ENCODE measurements at places on chromosomes 11 and 22.

- no peak for DNase-seq
Measured at GRCh38 chr11:87322568-87322967, 284.8 kb downstream of the TMEM135 start.

DNA sequence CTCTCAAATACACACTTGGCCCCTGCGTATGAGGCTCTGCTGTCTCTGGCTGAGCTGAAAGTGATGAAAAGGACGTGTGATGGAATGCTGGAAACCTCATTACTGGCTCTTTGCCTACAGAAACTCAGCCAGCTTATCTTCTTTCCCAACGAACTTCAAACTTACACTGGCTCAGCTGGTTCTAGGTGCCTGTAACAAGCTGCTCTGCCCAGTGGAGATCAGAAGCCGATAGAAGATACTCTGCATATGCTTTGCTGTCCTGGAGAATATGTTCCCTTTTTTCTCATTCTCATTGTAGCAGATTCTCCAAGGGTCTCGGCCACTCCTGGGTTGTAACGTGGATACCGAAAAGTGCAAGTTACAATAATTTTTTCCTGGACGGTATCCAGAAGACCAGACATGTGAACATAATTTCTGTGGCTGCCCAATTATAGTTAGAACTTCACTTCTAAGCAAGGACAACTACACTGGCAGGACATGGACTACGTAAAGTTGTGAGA, 405.3 kb upstream of the CCDC90B start:
- DNase-seq = no peak

- no peak for DNase-seq
Measured at GRCh38 chr11:61498767-61499341, 9.7 kb upstream of the LRRC10B start.

GRCh38 chr11:65187146-65187675, 5.5 kb downstream of the CAPN1 start:
- DNase-seq = no peak

- DNase-seq = no peak
Measured at GRCh38 chr11:74319139-74319816, 7.8 kb upstream of the P4HA3 start.

- DNase-seq = no peak
Measured at GRCh38 chr11:27025312-27025955, 15.2 kb upstream of the BBOX1 start.

DNA sequence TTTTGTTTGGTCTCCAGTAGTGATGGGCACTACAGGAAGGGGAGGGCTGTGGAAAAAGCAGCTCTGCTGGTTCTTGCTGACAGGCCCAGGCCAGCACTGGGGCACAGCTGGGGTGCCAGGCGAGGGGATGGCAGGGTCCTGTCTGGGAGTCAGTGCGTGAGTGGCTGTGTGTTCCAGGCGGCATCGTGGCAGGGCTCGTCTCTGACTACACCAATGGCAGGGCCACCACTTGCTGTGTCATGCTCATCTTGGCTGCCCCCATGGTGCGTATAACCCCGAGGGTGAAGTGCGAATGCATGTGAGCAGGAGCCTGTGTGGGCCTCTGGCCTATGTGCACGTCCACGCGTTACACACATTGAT, 20.9 kb downstream of the SLC37A2 start:
- no peak for DNase-seq

DNA sequence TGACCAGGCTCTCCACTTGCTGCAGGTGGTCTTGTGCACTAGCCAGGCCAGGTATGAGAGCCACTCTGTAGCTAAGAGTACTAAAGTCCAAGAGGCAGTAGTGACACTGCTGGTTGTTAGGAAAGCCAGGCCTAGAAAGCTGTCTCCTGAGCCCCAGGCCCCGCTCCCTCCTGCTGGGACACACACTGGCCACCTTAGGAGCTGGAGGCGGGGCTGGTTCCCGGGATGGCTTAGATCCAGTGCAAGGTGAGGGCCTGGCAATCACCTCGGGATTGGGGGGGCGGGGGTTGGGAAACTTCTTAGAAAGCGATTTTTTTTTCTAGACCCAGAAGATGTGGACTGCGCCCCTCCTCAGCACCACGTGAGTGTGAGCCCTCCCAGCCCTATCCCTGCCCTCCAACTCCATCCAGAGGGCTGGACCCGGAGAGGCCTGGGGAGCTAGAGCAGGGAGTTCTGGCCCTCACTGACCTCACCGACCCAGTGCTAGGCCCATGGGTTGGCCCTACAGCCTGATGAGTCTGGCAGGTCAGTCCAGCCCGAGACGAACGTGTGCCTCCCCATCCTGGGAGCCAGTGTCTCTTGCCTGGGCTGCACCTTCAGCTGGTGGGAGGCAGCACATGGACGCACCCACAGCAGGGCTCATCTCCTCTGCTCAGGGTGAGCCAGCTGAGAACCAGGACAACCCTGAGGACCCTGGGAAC, 18.1 kb downstream of the SLC37A2 start:
- no peak for DNase-seq

DNA sequence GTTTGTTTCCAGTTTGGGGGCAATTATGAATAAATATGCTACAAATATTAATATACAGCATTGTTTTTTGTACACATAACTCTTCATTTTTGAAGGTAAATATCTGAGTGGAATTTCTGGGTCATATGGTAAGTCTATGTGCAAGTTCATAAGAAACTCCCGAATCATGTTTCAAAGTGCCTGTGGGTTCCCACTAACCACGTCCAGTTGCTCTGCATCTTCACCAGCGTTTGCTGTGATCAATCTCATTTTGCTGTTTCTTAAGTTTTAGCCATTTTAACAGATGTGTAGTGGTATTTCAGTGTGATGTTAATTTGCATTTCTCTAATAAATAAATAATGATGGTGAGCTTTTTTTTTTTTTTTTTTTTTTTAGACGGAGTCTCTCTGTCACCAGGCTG, 14.2 kb upstream of the CSRP3 start:
- no peak for DNase-seq

GRCh38 chr11:35173011-35173511, 34.1 kb downstream of the CD44 start:
- DNase-seq = no peak

GRCh38 chr22:37552524-37553163, 7.6 kb upstream of the CDC42EP1 start:
- DNase-seq = no peak

DNA sequence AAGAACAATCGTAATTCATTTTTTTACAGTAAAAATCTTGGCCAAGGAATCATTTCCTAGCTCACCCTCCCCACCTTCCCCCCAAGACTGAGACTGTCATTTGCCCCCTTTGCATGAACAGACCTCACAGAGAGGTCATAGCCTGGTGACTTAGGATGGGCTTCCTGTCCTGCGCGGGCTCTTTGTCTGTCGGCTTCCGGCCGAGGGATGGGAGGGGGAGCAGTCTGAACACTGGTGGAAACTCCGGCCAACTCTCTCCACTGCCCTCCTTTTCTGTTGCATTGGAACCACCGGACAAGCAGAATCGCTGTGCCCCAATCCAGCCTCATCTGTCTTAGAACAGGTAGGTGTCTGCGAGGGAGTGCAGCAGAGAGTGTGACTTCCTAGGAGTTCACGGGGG, 41.7 kb downstream of the TEAD1 start:
- DNase-seq = no peak

GRCh38 chr22:33247758-33248157, 189.6 kb upstream of the SYN3 start:
- no peak for DNase-seq

DNA sequence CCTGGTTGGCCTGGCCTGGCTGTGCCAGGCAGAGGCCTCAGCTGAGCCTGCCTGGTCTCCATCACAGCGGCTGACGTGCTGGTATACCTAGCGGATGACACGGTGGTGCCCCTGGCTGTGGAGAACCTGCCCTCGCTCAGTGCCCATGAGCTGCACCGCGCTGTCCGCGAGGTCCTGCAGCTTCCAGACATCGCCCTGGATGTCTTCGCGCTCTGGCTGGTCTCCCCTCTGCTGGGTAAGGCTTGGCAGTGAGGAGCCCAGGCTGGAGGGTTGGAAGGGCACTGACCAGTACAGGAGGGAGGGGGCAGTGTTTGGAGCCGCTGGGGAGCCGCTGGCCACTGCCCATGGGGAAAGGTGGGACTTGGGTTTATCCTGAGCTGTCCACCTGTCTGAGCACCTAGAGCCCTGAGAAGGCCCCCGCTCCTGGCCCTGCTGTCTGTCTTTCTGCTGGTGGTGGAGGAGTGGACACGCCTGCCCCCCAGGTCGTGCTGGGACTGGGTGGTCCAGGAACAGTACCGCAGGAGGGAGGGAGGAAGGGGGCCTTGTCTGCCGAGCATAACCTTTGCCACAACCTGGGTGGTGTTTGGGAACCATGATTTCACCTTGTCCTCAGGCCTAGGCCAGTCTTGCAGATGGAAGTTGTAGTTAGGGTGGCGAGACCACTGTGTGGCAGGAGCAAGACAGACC, 3.0 kb downstream of the FRMD8 start:
- no peak for DNase-seq

DNA sequence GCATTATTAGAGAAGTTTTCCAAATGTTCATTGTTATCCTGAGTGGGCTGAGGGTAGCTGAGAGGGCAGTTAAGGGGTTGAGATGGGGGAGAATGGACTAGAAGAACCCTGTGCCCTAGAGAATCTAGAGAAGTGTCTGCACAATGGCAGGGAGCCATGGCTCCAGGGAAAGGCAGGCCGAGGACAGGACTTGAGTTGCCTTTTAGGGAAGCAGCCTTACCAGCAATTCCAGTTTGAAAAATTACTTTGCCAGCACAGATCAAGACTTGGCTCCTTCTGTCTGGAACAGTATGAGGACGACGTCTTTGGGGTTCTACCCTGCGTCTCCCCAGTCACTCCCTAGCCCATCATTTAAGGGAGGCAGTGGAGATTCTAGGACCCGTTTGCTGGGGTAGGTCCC, 25.7 kb upstream of the MICAL3 start:
- DNase-seq = no peak

GRCh38 chr11:30635401-30635989, 49.3 kb upstream of the MPPED2 start:
- no peak for DNase-seq

GRCh38 chr22:29311464-29312217, 3.9 kb downstream of the RASL10A start:
- DNase-seq = no peak

- no peak for DNase-seq
Measured at GRCh38 chr22:50672041-50672440, 582 bp upstream of the SHANK3 start.

DNA sequence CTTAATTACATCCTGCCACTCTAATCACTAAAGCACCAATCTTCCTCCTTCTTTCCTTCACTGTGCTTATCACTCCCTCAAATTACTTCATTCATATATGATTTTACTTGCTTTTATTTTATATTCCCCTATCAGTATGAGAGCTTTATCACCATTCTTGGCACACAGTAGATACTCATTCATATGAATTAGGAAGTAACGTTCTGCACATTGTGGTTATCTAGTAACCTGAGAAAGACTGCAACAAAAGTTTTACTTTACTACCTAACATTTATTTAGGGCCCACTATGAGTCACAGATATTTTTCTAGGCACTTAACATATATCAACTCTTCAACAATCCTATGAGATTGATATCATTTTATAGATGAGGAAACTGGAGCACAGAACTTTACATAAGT, 1559.9 kb upstream of the TENM4 start:
- DNase-seq = no peak

- no peak for DNase-seq
Measured at GRCh38 chr22:48398181-48398905, 1429.3 kb downstream of the BRD1 start.

DNA sequence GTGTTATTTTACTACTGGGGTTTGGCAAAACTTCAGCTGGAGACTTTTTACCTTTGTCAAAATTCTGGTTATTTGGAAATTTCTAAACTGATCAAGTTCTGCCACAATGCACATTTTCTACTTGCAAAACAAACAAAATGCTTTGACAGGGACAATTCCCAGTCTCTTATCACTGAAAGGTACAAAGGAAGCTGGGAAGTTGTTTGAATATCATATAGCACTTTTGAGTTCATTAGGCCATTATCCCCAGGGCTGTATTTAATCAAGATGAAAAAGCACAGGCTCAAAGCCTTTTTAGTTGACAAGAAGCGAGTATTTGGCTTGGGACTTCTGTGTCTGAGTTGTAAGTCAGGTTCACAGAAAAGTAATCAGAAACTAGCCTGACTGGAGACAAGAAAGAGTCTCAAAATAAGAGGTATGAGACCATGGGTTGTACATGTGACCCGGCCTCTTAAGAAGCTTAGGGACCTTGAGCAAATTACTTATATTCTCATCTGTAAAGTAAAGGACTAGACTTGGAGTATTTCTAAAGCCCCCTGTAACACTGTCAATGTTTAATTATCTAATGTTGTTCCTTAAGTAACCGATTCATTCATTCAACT, 2.9 kb upstream of the HORMAD2 start:
- no peak for DNase-seq

DNA sequence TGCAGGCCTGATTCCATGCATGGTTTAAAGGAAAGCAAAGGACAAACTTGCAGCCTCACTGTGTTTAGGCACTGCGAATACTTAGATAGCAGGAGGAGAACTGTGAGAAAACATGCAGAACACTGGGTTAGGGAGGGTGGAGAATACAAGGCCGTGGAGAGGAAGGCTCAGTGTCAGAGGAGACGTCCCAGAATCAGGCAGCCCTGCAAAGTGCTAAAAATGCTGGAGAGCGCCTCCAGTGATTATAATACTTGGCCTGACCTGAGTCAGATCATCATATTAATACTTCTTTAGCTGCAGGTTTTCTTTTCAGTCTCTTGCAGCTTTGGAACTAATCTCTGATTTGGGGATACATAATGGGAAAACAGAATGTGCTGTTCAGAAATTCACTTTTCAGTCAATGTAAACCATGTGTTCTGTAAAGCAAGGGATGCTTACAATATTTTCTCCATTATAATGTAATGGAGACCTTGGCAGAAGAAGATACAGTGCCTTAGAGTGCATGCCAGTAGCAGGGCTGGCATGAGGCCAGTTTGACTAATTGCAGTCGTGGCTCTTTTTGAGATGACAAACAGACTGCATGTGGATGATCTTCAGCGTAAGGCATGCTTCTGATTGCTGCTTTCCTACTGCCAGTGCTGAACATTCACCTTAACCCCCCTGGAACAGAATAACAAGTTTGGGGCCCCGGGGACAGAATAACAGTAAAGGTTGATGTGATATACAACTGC, 16.8 kb downstream of the EXT2 start:
- no peak for DNase-seq

GRCh38 chr22:20212754-20213699, 55.1 kb downstream of the RTN4R start:
- DNase-seq = no peak

DNA sequence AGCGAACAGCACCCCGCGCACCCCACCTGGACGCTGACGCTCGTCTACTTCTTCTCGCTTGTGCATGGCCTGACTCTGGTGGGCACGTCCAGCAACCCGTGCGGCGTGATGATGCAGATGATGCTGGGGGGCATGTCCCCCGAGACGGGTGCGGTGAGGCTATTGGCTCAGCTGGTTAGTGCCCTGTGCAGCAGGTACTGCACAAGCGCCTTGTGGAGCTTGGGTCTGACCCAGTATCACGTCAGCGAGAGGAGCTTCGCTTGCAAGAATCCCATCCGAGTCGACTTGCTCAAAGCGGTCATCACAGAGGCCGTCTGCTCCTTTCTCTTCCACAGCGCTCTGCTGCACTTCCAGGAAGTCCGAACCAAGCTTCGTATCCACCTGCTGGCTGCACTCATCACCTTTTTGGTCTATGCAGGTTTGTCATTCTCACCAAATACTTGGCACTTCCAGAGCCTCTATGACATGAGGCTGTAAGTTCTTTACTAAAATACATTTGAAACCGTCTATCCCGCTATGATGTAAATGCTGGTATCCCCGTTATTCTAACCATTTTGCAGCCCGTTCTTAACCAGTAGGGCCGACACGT, 535 bp downstream of the AQP11 start:
- DNase-seq = no peak

Measured in activated CD8-positive, alpha-beta memory T cell treated with anti-CD3 and anti-CD28 coated beads for 4 hours (primary cell).